Fibroblast of villous mesenchyme (primary cell): ENCODE measurements at places on chromosomes 12 and 14.
A peak's percentile ranks its signal among the peaks of the same experiment; 100 is the strongest.

GRCh38 chr14:21081521-21082142 lies 11.5 kb downstream of the ARHGEF40 start:
- no peak for DNase-seq

- no peak for DNase-seq
Measured at GRCh38 chr14:55019968-55020554, 6.8 kb downstream of the WDHD1 start.

DNA sequence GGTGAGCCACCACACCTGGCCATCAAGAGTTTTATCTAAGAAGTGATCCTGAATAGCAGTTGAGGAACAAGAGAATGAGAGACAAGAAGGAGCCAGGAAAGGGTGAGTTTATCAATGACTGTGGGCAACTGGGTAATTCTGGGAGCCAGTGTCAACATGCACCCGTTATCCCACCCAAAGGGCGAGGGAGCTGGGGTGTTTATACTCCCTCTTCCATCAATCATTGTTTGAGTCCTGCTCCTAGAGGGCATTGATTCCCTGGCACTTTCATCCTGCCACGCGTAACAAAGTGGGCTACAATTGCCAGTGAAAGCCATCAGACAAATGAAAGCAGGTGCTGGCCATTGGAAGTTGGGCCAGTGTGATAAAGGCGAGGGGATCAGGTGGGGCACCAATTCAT lies 136.3 kb downstream of the SUDS3 start:
- DNase-seq = no peak

- DNase-seq = peak; percentile 66
Measured at GRCh38 chr14:55438066-55438683, 2.2 kb downstream of the TBPL2 start.
